ENCODE measurements at places on chromosomes 11 and 22. TPM values are rescaled to one million over a fixed set of nuclear protein-coding genes. Genes with fewer than 3 reads are reported as not detected.

The UBQLNL gene
- 0.61 TPM for polyA plus RNA-seq

The TIGD3 gene
- 0.82 TPM for polyA plus RNA-seq

The CARD18 gene
- polyA plus RNA-seq, result not detected

GRCh38 chr11:130162733-130163132 is 3.2 kb downstream of the ST14 start:
- DNase-seq, result no peak

- no peak for DNase-seq
Observed at GRCh38 chr22:17119481-17120202, 1.5 kb downstream of the TMEM121B start.

Measured in left renal cortex interstitium (tissue), 4 donors.